ENCODE measurements at places on chromosomes 3 and 15.

DNA sequence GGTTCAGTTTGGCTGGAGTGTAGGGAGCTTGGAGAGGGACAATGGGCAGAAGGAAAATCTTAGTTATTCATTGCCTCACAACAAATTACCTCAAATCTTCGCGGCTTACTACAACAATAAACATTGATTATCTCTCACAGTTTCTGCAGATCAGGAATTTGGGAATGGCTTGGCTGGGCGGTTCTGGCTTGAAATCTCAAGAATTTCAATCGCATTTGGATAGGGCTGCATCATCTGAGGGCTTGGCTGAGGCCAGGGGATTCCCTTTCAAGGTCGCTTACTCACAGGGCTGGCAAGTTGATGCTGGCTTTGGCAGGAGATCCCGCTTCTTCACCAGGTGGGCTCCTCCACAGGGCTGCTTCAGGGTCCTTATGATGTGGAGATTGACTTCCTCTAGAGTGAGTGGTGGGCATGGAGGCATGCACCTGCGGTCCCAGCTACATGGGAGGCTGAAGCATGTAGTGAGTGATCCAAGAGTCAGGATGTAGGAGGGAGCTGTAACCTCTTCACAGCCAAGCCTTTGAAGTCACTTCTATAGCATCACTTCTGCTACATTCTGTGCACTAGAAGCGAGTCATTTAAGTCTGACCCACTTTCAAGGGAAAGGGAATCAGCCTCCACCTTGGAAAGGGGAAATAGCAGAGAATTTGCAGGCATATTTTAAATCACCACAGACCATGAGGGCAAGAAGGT is 63.1 kb downstream of the CDC25A start:
- DNase-seq = peak; percentile 60

DNA sequence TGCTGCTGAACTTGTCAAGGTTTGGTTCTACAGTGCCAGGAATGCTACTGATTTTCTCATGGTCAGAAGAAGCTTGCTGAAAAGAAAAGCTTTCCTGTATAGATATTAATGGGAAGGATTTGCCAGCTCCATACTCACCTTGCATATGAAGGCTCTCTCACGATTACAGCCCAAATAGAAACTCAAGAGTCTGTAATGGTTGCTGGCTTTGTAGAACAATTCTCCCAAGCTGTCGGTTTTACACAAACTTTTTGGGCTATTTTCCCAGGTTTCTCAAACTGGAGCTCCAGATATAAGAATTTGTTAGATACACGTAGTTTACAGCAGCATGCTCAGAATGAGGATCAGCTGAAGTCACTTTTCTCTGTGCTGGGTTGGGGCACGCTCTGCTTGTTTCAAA is 30.1 kb upstream of the LRRC3B start:
- DNase-seq = no peak

GRCh38 chr3:14943042-14943441 is 4.3 kb upstream of the NR2C2 start:
- DNase-seq = no peak

- no peak for DNase-seq
Observed at GRCh38 chr15:49877873-49878521, 241.0 kb downstream of the ATP8B4 start.

DNA sequence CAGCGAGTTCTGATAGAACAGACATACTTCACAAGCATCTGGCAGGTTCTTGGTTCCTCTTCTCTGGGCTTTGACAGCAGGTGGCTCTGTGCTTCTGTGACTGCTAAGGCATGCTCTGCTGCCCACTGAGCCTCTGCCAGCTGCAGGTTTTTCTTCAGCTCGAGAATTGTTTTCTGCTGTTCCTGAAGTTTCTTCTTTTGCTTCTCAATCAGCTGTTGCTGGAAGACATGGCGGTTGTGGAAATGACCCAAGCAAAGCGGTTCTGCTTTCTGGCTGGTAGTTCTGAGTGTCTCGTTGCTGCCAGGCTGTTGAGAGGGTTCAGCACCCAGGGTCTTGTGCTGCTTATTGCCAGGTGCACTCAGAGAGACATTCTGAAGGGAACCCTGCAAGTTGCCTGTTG is 50.8 kb downstream of the CCDC191 start:
- DNase-seq = no peak
